ENCODE measurements at places on chromosomes 12 and 14.

DNA sequence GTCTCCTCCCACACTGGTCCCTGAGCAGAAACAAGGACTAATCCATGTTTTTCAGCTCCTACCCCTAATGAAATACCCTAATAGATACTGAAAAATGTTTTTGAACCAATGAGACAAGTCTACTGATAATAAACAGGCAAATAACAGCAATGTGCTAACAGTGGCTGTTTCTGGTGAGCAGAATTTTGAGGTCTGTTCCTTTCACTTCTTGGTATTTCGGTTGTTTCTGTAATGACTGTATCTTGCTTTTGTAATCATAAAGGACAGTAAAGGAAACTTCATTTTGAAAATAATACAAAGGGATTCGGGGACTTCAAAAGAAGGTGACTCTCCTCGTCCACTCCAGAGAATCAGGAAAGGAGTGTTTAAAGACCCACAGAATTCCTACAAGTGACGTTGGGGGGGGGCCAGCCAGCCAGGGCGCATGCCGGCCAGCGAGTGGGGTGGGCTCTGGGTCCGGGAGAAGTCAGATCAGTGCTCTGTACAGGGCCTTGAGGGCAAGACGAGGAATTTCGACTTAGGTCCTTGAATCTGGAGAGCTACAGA, 1.1 kb upstream of the CD9 start:
- no peak overlapping the region for H3K4me3 ChIP-seq
- no peak overlapping the region for H3K27ac ChIP-seq
- peaks cover 25% of the 10 kb centered on the region for H3K27me3 ChIP-seq
- no peaks in the 10 kb centered on the region for H3K36me3 ChIP-seq

DNA sequence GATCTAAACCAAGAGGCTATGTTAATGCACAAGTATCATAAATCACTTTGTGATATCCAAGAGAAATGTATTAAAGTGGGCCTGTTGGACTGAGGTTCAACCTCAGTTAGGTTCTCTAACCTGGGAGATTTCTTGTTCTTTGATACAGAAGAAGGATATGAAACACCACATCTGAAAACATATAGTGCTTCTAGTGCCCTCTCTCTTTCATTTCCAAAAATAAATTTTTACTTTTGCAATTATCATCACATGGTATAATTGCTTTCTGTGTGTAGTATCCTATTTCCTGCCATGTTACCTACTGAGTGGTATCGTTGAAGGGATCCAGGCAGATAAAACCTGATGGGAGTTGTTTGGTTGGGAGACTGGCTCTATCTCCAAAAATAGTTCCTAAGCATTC, 264.9 kb downstream of the CCER1 start:
- H3K27ac ChIP-seq: no peak overlapping the region
- no peaks in the 10 kb centered on the region for H3K36me3 ChIP-seq
- no peaks in the 10 kb centered on the region for H3K27me3 ChIP-seq

DNA sequence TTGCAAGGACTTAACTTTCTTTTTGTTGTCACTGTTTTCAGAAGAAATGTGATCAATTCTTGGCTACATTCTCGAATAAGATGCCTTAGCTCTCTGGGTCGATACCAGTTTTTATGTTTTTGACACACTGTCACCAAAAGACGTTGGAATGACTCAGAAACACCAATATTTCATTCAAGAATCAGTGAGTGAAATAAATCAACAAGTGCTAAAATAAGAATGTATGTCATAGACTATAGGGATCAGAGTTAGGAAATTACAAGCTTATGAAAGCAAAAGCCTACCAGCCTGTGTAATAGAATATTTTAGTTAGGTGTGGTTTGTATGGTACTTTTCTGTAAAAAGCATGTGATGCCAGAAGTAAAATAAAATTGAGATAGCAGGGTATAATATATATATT, 17.8 kb downstream of the PPHLN1 start:
- H3K36me3 ChIP-seq: peaks cover 4% of the 10 kb centered on the region
- no peak for DNase-seq
- H3K27ac ChIP-seq: no peak overlapping the region
- H3K27me3 ChIP-seq: no peaks in the 10 kb centered on the region
- peaks cover 17% of the 10 kb centered on the region for H3K4me1 ChIP-seq

GRCh38 chr12:52506858-52507715, 13.1 kb downstream of the KRT5 start:
- peaks cover 5% of the 10 kb centered on the region for H3K27me3 ChIP-seq
- peaks cover 4% of the 10 kb centered on the region for H3K4me1 ChIP-seq
- DNase-seq: peak; percentile 7
- no peak overlapping the region for H3K27ac ChIP-seq

DNA sequence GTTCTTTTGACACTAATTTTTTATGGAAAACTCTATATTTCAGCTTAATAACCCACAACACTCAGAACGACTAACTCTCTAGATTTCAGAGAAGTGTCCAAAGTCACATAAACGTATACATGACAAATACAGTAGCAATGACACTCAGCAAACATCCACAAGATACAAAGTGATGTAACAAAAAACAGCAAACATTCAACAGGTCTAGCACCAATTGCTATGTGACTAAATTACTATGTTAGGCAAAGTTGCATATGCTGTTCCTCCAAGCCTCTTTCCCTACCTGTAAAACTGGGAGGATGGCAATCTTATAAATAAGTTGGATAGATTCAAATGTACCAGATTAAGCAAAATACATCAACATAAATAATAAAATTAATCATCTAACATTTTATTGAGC, 1.7 kb downstream of the RECQL start:
- peaks cover 49% of the 10 kb centered on the region for H3K4me1 ChIP-seq
- H3K27ac ChIP-seq: no peak overlapping the region
- DNase-seq: no peak
- peaks cover 36% of the 10 kb centered on the region for H3K36me3 ChIP-seq

DNA sequence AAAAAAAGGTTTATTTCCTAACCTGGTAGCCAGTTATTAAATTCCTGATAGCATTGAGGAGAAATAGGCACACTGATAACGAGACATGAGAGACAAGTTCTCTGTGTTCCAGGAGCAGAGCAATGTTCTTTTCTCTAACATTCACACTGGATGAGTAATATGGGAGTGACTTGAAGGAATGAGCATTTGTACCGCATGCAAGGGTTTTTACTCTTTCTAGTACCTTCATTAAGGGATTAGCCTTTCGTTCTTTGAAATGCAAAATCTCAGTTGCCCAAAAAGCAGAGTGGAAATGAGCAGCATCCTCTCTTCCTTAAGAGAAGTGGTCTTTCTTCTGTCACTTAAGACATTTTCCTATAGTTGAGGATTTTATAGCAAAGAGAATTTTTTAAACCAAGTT, 54.7 kb downstream of the FGD4 start:
- no peaks in the 10 kb centered on the region for H3K36me3 ChIP-seq
- no peak overlapping the region for H3K4me3 ChIP-seq
- no peaks in the 10 kb centered on the region for H3K27me3 ChIP-seq
- no peaks in the 10 kb centered on the region for H3K4me1 ChIP-seq
- DNase-seq: no peak

DNA sequence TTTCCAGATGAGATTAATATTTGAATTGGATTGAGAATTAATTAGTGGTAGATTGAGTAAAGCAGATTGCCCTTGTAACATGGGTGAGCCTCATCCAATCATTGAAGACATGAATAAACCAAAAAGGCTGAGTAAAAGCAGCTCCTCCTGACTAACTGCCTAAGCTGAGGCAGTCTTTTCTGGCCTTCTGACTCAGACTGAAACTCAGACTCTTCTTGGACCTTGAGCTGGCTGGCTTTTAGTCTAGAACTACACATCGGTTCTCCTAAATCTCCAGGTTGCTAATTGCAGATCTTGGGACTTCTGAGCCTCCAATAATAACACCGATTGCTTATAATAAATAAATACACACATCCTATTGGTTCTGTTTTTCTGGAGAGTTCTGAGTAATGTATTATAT, 24.0 kb downstream of the FKBP11 start:
- no peak overlapping the region for H3K4me3 ChIP-seq
- H3K36me3 ChIP-seq: no peaks in the 10 kb centered on the region
- H3K27me3 ChIP-seq: no peaks in the 10 kb centered on the region

GRCh38 chr12:56257491-56258067, 605 bp downstream of the ANKRD52 start:
- no peak for DNase-seq
- H3K4me1 ChIP-seq: peaks cover 23% of the 10 kb centered on the region

- H3K27me3 ChIP-seq: no peaks in the 10 kb centered on the region
- no peak overlapping the region for H3K27ac ChIP-seq
- no peaks in the 10 kb centered on the region for H3K36me3 ChIP-seq
- no peak overlapping the region for H3K4me3 ChIP-seq
These were observed 219.2 kb upstream of the TBX3 start for GRCh38 chr12:114903083-114903691.

DNA sequence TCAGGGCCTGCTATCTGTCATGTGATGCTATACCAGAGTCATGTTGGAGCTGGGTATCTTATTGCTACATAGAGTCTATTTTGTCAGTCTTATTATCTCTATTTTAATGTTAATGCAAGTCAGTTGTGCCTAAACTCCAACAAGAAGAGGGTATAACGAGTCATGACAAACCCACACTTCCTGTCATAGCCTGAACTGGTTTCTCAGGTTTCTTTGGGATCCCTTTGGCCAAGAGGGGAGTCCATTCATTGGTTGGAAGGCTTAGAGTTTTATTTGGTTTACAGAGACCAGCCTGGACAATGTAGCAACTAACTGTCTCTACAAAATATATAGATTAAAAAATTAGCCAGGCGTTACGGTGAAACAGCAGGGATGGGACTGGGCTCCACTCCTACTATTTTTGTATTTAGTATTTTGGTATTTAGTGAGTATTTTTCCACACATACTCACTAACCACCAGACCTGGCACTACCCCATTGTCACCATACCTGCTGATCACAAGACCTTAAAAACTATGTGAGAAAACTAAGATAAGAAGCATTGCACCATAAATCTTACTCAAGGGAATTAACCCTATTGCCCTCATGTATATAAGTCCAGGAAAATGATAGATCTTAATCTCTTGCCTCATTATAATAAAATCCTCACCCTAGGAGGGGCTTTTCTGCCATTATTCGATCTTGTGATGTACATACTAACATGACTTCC, 387.5 kb downstream of the IPO8 start:
- H3K4me3 ChIP-seq: no peak overlapping the region
- H3K27ac ChIP-seq: no peak overlapping the region
- H3K27me3 ChIP-seq: no peaks in the 10 kb centered on the region
- DNase-seq: no peak

- no peaks in the 10 kb centered on the region for H3K27me3 ChIP-seq
- no peak overlapping the region for H3K27ac ChIP-seq
- H3K4me1 ChIP-seq: no peaks in the 10 kb centered on the region
- no peaks in the 10 kb centered on the region for H3K36me3 ChIP-seq
- no peak overlapping the region for H3K4me3 ChIP-seq
- no peak for DNase-seq
These were observed 105.4 kb downstream of the FUT8 start for GRCh38 chr14:65517635-65518542.

DNA sequence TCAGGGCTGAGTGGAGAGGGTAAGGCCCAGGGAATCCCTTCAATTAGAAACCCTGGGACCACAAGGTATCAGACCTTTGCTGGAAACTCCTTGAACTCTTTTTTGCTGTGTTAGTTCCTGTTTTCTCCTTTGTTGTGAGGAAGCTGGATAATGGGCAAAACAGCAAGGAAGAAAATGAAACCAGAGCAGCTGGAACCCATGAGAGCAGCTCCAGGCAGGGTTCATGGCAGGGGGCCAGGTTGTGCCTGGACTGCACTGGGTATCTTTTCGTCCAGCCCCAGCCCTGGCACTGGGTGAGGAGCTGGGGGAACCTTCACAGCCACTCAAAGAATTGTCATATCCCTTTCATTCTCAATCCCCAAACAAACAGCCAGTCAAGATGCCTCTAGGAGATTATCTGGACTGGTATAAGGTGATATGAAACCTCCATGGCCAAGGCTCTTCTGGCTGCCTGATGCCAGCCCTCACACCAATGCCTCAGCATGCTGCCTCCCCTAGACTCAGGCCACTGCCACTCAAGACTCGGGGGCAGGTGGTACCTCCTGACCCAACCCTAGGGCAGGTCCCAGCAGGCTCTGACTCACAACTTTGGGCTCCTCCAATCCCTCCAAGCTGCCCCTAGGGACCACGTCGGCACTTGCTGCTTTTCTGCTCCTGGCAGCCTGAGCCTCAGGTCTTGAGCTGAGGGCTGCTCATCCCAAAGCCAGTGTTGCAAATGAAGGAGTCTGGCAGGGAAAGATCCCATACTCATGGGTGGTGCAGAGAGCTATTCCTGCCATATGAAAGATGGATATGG, 16.5 kb downstream of the FAM186B start:
- no peak overlapping the region for H3K4me3 ChIP-seq
- H3K27ac ChIP-seq: no peak overlapping the region
- H3K4me1 ChIP-seq: no peaks in the 10 kb centered on the region
- no peaks in the 10 kb centered on the region for H3K36me3 ChIP-seq
- DNase-seq: no peak

DNA sequence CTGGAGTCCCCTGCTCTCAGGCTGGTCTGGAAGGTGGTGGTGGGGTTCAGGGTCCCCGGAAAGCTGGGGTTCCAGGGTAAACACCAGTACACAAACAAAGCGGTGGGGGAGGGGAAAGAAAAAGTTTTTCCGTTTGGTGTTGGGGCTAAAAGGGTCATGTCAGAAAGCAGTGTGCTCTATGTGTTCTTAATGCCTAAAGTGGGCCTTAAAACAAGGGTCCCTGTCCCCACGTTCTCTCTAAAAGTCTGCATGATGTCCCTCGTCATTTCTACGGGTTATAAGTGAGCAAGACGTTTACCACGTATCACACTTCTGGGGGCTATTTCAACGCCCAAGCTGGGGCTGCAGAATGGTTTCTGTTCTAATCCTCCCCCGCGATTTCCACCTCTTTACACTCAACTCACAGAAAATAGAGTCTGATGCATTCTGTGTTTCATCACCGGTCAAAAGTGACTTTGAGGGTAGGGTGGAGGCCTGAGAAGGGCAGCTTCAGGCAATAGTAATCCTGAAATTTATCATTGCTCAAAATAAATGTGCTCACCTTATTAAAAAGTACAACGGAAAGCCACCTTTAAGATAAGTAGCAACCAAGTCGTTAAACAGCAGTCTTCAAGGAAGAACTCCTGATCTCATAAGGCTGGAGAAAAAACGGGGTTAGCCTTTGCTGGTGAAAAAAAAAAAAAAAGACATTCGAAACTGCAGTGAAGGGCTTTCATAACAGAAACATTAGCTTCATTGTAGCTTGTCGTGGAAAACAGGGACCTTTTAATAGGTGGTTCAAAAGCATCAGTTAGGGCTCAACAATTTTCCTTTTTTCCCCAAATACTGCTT, 63.9 kb upstream of the PTGR2 start:
- no peaks in the 10 kb centered on the region for H3K27me3 ChIP-seq
- no peak for DNase-seq
- H3K4me1 ChIP-seq: peaks cover 51% of the 10 kb centered on the region
- no peaks in the 10 kb centered on the region for H3K36me3 ChIP-seq

GRCh38 chr12:88946372-88946997, 366.2 kb upstream of the KITLG start:
- H3K27ac ChIP-seq: no peak overlapping the region
- no peak for DNase-seq
- H3K27me3 ChIP-seq: no peaks in the 10 kb centered on the region
- H3K4me3 ChIP-seq: no peak overlapping the region
- no peaks in the 10 kb centered on the region for H3K4me1 ChIP-seq

- H3K4me3 ChIP-seq: peak overlapping the region; percentile 76
- peaks cover 16% of the 10 kb centered on the region for H3K4me1 ChIP-seq
- H3K27me3 ChIP-seq: no peaks in the 10 kb centered on the region
- DNase-seq: no peak
- H3K36me3 ChIP-seq: no peaks in the 10 kb centered on the region
These were observed 826 bp downstream of the ACADS start for GRCh38 chr12:120726510-120726793.

- H3K27me3 ChIP-seq: no peaks in the 10 kb centered on the region
- H3K36me3 ChIP-seq: no peaks in the 10 kb centered on the region
- no peak overlapping the region for H3K4me3 ChIP-seq
- DNase-seq: no peak
- H3K27ac ChIP-seq: no peak overlapping the region
These were observed 92.0 kb downstream of the EMP1 start for GRCh38 chr12:13288501-13288900.
